ENCODE measurements at places on chromosomes 6 and 20.
A peak's percentile ranks its signal among the peaks of the same experiment; 100 is the strongest.

DNA sequence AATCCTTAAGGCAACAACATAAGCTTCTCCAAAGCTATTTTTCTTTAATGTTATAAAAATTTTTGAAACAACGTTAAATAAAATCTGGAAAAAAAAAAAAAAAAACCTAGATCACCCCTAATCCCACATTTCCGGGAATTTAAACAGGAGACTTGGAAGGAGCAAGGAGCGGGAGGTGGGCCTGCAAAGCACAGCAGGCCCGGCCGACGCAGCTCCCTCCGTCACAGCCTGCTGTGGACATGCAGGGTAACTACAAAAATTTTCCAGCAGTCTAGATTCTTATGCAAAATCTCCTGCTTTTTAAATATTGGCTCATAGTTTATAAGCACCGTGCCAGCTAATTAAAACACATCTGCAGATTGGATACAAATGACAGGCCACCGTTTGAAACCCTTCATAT lies 23.5 kb downstream of the FOXF2 start:
- no peak for DNase-seq

DNA sequence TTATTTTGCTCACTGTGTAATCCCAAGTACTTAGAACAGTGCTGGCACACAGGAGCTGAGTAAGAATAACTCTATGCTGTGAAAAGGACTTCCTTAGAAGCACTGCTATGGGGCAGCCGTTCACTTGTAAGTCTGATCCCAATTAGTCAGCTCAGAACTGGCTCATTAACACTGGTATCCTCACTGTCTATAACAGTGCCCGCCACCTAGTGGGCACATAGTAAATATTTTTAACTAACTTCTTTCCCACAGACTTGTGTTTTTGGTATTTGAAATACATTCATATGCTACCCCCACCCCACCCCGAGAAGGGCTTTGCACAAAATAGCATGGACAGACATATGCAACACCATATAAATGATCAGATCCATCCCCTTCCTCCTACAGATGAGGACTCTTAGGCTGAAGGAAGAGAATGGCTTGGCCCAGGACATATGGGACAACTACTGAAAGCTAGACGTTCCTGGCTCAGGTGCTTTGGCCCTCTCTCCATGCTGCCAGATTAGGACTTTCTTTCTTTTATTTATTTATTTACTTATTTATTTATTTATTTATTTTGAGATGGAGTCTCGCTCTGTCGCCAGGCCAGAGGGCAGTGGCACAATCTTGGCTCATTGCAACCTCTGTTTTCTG lies 47.1 kb downstream of the DST start:
- peak; percentile 12 for DNase-seq

GRCh38 chr6:45477790-45478189 lies 100.1 kb upstream of the SUPT3H start:
- no peak for DNase-seq

GRCh38 chr6:132253211-132253610 lies 148.1 kb downstream of the MOXD1 start:
- DNase-seq = no peak

DNA sequence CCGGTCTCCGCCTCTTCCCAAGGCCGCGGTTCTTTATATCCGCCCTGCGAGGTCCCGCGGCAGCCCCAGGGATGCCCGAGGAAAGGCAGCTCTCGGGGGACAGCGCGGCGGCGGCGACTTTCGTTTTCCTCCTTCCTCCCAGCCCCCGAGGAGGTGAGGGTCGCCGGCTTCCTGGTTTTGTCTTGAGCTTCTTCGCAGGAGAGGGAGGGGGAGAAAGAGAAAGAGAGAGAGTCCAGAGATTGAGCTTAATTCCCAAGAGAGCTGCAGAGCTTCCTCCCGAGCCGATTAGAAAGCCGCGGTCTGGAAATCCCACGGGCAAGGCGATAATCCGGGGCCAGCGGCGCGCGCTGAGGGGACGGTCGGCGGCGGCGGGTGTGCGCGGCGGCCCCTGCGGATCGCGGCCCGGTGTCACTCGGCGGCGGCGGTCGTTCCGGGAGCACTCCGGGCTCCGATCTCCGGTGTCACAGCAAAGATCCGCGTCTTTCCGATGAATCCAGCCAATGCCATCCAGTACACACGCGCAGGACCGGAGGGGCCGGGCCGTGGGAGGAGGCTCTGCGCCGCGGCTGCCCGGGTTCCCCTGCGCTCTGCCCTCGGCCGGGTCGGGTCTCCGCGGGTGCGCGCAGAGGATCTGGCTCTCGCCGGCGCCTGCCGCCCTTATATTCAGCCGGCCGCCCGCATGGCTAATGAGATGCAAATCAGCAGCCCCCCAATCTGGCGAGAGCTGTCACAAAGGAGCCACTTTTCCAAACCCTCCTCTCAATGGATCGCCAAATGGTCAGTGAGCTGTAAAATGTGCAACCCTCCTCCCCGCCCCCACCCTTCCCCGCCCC lies at the start of gene DLL1:
TSS of gene DLL1 (minus strand) at position 783 of the 833 bp plus-strand sequence. CDS start 939 bp downstream, outside the sequence.
- no peak for DNase-seq
